ENCODE measurements at places on chromosomes 5 and 9. TPM values are rescaled to one million over a fixed set of nuclear protein-coding genes. Genes with fewer than 3 reads are reported as not detected.

Gene PLCXD3
- total RNA-seq: 0.48 TPM

Gene ANKRD31
- 0.32 TPM for total RNA-seq

Gene SH3RF2
- 49.8 TPM for total RNA-seq

Gene RETREG1
- total RNA-seq: 1.5 TPM

Gene GRPEL2
- 49.6 TPM for total RNA-seq

Gene CENPH
- 9.8 TPM for total RNA-seq

Gene PCDHA10
- 0.08 TPM for total RNA-seq

Gene PPP3R2
- total RNA-seq: not detected

Gene CEP72
- total RNA-seq: 8.2 TPM

Gene DMRT3
- total RNA-seq: not detected

Gene CD274
- 1.5 TPM for total RNA-seq

Gene OR13D1
- total RNA-seq: not detected

Gene TRIM7
- total RNA-seq: 36.9 TPM
